Activated CD4-positive, CD25-positive, alpha-beta regulatory T cell treated with anti-CD3 and anti-CD28 coated beads, Interleukin-2, amount 50 U/mL, for 16 hours (primary cell): ENCODE measurements at places on chromosomes 1 and 21.

DNA sequence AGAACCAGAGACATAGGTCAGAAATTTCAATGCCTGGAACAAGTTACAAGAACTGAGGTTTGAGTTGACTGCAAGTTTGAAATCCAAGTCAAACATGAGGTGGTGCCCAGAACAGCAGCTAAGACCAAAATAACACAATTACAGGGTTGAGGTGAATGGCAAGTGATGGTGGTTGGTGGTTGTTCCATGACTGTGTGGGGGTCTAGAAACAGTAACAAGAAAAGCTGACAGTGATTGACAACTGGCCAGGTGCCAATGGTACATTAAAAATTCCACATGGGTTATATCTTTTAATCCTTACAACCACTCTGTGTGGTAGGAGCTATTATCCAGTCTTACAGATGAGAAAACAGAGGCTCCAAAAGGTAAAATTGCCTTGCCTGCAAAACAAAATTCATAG lies 32.0 kb downstream of the RIMS3 start:
- no peak for DNase-seq

DNA sequence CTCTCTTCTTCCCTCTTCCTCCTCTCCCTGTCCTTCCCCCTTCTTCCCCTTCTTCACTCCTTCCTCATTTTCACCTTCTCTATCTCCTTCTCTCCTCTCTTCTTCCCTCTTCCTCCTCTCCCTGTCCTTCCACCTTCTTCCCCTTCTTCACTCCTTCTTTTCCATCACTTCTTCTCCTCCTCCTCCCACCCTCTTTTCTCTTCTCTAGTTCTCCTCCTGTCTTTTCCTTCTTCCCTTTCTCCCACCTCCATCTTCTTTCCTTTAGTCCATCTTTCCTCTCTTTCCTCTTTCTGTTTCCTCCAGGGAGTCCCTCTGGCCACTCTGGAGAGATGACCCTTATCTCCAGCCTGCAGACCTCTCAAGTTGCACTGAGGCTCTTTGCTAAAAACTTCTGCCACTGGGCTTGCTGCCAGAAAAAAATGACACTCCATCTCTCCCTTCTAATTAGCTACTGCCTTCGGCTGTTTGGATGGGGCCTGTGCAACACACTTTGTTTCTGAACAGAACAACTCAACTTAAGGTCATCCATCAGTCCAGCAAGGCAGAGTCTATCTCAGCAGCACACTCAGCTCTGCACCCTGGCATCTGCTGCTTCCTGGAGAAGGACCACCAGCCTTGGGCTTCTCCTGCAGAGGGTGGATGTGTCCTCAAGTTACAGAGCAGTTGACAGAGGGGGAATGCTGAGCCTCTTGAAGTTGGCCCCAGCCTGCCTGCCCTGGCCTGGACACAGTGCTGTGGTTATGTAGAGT lies 538.8 kb downstream of the MATN1 start:
- no peak for DNase-seq

GRCh38 chr1:38129971-38130370 lies 83.4 kb upstream of the POU3F1 start:
- DNase-seq: no peak

- DNase-seq: no peak
Observed at GRCh38 chr1:202348005-202348508, 442 bp upstream of the PPP1R12B start.

- no peak for DNase-seq
Observed at GRCh38 chr1:157785248-157785647, 8.3 kb upstream of the FCRL2 start.

GRCh38 chr1:27113861-27114260 lies 41.1 kb downstream of the SLC9A1 start:
- DNase-seq: no peak

DNA sequence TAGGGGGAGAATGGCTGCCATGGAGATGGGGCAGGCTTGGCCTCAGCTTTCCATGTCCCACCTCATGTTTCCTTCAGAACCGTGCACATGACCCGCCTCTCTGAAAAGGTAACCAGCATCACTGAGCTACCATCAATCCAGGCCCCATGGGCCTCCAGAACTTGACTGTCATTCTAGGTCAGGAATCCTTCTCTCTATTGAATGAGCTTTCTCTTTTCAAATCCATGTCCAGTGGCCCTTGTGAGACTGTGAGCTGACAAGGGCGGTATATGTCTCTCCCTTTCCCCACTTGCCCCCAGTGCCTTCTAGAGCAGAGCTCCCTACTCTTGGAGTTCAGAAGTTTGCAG lies 4.4 kb downstream of the CSRP1 start:
- DNase-seq: no peak

- no peak for DNase-seq
Observed at GRCh38 chr21:31460980-31461379, 116.9 kb upstream of the TIAM1 start.

DNA sequence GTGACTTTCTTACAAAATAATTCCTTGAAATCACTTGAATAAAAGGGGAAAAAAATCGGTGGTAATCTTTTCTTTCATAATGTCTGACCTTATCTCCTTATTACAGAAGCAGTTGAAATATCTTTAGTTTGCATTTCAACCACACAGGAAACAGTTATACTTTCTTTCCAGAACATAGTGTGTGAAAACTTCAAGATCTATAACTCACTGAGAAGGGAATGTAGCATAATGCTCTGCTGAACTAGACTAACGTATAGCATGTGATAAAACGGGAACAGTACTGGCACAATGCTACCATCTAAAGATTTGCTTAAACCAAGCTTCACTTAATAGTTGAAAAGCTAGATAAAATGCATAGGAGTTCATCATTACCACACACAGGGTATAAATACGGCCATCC lies 45.0 kb downstream of the VAV3 start:
- DNase-seq: no peak

GRCh38 chr1:201499795-201500669 lies 6.9 kb downstream of the CSRP1 start:
- no peak for DNase-seq

- no peak for DNase-seq
Observed at GRCh38 chr1:230700132-230700531, 13.8 kb downstream of the AGT start.

GRCh38 chr1:162663589-162664106 lies 31.4 kb downstream of the DDR2 start:
- DNase-seq: no peak

DNA sequence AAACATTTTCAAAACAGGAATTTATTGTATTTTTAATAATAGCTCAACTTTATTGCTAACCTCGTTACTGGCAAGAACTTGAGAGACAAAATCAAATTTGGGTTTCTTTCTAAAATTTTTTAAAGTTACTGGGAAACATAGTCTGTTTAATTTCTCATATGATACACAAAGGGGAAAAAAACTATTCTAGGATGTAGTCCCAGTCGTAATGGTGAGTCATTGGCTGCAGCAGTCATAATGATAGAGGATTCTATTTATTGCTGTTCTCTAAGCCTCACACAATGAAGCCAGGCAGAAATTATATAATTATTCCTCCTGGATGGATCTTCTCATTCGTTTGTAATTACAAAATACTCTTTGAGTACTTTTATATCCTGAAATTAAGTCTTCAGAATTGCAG lies 326.5 kb upstream of the SGIP1 start:
- no peak for DNase-seq
